ENCODE measurements at places on chromosomes 7 and 10. TPM values are rescaled to one million over a fixed set of nuclear protein-coding genes. Genes with fewer than 3 reads are reported as not detected.

GRCh38 chr10:47098964-47099363, 187.7 kb downstream of the PTPN20 start:
- no peak for DNase-seq

GRCh38 chr10:785089-785860, 95.8 kb upstream of the DIP2C start:
- DNase-seq = no peak

DNA sequence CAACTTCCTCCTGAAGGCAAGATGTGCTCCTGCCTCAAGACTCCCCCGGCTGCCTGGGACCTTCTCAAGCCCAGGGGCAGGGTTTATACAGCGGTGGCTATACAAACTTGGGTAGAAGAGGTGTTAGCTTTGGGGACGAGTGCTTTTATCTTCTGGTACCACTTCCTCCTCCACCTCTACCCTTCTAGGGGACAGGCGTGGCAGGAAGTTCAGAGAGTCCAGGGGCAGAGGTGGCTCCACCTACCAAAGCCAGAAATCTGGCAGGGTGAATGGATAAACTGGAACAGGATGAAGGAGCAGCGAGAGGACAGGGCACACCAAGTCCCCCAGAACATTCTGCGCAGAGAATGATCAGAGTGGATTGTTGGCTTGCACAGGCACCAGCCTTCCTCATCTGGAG, 24.0 kb upstream of the TM9SF3 start:
- DNase-seq = peak; percentile 47

DNA sequence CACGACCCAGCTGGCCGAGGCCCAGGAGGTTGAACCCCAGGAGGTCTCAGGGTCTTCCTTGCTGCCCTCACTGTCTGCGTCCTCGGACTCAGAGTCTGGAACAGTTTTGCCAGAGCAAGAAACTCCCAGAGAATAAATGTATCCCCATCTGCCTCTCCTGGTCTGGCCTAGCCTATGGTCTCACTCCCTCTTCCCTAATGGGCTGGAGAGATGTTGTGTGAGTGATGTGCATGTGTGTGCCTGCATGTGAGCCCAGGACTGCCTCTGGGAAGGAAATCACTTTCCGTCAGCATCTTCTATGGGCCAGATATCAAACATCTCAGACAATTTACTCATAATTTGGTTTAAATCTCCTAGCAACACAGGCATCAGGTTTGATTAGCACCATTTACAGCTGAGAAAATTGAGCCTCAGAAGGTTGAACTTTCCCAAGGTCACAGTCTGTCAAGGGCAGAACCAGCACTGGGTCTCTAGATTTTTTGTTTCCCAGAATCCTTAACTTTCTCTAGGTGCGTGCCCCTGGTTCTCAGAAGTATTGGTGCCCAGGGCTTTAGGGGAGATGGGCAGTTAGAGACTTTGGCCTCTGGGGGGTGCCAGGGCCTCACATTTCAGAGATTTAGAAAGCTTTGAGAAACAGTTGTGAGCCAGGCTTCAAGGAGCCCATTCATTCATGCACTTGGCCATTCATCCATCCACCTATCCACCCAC, 4.9 kb downstream of the TMEM270 start:
- DNase-seq = peak; percentile 32

DNA sequence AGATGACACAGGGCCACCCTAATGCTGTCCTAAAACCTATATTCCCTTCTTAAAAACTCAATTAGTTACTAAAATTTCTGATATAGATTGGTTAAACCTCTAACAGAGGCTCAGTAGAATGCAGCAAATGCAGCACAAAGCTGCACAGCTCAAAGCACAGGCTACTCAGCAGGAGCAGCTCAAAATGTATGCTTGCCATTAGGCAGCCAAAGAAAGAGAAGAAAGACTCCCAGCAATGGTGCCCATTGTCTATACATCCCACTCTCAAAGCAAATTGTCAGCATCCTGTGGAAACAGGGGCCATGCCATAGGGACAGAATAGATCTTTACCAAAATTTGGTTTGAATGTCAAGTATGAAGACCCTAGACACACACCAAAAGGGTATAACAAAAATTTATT, 73.5 kb downstream of the TFPI2 start:
- DNase-seq = no peak

GRCh38 chr7:35894721-35895120, 93.9 kb downstream of the SEPTIN7 start:
- DNase-seq = no peak

- no peak for DNase-seq
Measured at GRCh38 chr7:95907337-95907736, 135.0 kb downstream of the DYNC1I1 start.

Gene LRRN3
- total RNA-seq = 34.8 TPM

Data from activated CD8-positive, alpha-beta T cell treated with anti-CD3 and anti-CD28 coated beads for 36 hours (primary cell).